ENCODE measurements at places on chromosomes 5 and 9.

- no peak for DNase-seq
Measured at GRCh38 chr5:171622010-171622409, 163.6 kb upstream of the SMIM23 start.

- no peak for DNase-seq
Measured at GRCh38 chr5:108641596-108641995, 106.1 kb upstream of the FER start.

DNA sequence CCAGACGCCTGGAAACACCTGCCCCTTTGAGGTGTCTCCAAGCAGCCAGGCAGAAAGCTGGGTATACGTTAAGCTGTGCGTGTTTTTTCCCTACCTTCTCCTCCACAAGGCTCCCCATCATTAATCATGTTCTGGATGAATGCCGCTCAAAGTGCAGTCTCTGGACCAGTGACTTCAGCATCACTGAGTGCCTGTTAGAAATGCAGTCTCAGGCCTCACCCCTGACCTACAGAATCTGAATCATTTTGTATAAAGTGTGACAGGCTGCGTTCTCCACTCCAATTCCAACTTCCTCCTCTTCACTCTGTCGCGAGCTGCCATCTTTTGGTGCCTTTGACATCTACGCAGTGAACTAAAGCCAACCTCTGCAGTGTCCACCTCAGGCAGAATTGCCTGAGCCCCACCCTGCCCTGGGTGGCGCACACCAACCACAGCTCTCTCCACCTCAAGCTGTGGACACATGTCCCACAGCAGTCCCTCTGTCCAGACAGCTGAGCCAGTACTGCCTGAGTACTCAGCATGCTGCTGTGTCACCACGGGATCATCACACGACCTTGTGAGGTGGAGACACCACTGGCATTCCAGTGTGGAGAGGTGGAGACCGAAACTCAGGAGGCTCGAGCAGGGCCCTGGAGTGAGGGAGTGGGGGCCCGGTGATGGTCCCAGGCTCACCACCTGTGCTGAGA is 14.2 kb downstream of the PTPN3 start:
- DNase-seq = no peak

DNA sequence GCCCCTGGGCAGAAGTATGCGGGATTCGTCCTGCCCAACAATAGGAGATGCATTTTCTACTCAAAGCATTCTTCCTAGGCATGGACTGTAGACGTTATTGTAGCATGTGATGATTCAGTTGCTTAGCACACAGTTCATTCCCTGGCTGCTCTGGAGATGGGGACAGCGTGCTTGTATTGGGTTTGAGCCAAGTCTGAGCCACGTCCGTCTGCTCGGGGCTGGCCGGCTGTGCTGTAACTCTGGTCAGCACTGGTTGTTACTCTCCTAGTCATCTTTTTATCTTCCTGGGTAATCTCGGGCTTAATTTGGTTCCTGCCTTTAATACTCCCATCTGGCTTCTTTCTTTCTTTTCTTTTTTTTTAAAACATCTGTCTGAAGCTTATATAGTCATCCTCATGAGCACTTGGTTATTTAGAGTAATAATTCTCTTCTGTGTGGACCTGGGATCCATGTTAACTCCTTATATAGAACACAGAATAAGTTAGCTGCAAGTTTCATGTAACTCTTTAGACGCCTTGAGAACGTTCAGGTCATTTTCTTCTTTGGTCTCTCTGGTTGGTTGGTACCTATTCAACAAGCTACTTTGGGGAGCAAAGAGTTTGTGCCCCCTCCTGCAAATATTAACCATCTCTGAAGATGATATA is 118.8 kb upstream of the RPS23 start:
- no peak for DNase-seq

DNA sequence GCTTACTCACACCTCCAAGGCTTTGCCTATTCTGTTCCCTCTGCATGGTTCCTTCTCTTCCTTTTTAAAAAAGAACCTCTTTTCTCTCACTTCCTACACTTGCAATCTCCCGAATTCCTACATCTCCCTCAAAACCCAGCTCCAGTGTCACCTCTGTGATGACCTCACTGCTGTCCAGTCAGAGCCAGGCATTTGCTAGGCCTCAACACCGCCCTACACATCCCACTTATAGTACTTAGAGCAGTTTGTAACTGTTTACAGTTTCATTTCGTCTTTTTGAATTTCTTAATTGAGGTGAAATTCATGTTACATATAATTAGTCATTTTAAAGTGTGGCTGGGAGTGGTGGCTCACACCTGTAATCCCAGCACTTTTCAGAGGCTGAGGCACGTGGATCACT is 30.8 kb downstream of the CD14 start:
- DNase-seq = no peak

DNA sequence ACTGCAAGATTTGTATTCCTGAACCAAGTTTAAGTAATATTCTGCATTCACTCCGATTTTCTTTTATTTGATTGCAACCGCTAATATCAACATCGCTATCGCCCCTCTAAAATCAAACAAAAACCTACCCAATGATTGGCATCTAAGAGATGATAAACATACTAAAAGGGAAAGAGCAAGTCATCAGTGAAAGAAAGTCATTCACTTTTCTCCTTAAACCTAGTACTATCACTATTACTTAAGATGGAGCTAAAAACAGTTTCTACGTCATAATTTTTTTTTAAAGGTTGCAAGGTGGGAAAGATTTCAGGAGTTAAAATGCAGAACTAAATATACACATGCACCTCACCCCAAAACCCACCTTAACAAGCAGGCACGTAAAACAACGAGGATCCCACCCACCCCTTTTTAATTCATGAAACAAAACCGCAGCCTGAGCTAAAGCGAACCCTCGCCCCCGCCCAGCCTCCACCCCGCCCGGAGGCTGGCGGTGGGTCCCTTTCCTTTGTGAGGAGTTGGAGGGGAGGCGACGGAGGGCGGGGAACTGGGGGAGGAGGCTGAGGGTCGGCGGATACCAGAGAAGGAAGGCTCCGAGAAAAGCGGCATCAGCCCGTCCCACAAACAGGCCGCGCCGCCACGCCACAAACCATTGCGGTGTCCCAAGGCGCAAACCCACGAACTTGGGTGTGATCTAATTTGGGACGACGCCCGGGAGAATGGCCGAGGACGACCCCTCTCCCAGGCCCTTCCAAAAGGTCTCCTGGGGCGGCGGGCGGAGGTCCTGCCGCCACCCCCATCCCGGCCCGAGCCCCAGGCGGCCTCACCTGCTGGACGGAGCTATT is 861 bp downstream of the UBQLN1 start:
- DNase-seq = peak; percentile 31

- DNase-seq = no peak
Measured at GRCh38 chr9:116504081-116504480, 183.0 kb upstream of the TRIM32 start.

- peak; percentile 12 for DNase-seq
Measured at GRCh38 chr9:104750185-104750767, 2.8 kb downstream of the NIPSNAP3A start.

GRCh38 chr9:95511952-95512708 is 4.6 kb downstream of the PTCH1 start:
- DNase-seq = no peak

GRCh38 chr5:100004969-100005368 is 530.2 kb upstream of the FAM174A start:
- no peak for DNase-seq

DNA sequence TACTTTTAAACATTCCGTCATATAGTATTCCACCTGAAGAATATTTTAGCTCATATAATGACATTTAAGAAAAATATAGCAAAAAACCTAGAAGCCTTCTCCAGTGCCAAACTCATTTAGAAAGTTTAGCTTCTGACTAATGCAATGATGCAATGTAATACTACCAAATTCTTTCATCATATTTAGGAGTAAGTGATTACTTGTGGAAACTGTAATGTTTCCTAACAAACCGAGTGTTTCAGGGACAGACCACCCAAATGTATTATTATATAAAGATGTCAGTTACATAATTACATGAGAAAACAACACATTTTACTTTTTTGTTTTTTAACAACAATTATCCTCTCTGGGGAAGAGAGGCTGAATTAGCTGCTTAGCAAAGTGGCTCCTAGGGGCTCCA is 316.2 kb downstream of the ARL15 start:
- no peak for DNase-seq

DNA sequence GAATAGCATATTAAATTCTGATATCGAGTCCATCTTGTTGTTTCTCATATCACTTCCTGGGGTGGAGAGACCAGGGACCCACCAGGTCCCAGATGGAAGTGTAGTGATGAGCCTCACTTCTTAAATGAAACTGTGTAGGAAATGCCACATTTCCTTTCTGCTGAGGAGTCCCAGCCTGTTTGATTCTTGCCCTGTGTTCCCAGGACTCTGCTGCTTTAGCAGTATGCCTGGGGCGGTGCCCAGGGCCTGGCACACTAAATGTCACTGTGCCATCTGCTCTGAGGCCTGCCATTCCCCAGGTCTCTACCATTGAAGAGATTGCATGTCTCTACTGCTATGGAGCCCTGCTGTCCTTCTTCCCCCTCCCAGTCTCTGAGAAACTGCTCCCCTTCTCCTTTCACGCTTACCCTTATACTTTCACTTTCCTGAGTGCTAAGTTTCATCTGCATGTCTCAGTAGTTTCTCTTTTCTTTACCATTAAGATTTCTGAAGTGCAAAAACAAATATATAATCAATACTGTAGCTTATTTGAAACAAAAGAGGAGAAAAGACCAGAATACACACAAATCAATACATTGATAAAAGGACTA is 260.4 kb downstream of the GABRB2 start:
- no peak for DNase-seq

- no peak for DNase-seq
Measured at GRCh38 chr9:80615964-80616363, 1044.2 kb downstream of the TLE4 start.

GRCh38 chr5:111834926-111835599 is 78.1 kb upstream of the NREP start:
- no peak for DNase-seq

DNA sequence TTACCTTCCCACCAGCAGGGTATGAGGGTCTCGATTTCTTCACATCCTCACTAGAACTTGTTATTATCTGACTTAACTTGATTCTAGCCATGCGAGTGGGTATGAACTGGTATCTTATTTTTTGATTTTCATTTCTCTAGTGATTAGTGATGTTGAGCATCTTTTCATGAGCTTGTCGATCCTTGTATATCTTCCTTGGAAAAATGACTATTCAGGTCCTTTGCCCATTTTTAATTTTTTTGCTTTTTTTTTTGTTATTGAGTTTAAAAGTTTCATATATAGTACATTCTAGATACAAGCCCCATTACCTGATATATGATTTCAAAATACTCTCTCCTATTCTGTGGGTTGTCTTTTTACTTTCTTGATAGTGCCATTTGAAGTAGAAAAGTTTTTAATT is 61.5 kb downstream of the PHF2 start:
- no peak for DNase-seq

- no peak for DNase-seq
Measured at GRCh38 chr5:165187815-165188214, 1682.4 kb downstream of the MAT2B start.

DNA sequence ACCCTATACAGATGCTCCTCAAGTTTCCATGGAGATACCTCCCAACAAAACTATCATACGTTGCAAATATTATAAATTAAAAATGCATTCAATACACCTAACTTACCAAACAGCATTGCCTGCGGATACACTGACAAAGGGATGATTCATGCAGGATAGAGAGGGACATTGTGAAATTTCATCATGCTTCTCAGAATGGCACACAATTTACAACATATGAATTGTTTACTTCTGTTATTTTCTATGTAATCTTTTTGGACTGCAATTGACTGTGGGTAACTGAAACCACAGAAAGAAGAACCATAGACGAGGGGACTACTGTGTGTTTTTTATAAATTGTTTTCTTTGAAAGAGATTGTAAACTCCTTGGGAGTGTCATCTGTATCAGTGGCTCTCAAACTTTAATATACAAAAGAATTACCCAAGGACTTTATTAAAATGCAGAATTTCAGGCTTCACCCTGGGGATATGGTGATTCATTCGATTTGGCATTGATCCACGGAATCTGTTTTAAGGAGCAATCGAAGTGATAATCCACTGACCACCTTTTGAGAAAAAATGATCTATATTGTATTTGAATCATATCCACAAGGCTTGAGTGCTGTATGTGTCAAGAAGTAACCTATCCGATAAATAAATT is 146.4 kb downstream of the SGCD start:
- no peak for DNase-seq

DNA sequence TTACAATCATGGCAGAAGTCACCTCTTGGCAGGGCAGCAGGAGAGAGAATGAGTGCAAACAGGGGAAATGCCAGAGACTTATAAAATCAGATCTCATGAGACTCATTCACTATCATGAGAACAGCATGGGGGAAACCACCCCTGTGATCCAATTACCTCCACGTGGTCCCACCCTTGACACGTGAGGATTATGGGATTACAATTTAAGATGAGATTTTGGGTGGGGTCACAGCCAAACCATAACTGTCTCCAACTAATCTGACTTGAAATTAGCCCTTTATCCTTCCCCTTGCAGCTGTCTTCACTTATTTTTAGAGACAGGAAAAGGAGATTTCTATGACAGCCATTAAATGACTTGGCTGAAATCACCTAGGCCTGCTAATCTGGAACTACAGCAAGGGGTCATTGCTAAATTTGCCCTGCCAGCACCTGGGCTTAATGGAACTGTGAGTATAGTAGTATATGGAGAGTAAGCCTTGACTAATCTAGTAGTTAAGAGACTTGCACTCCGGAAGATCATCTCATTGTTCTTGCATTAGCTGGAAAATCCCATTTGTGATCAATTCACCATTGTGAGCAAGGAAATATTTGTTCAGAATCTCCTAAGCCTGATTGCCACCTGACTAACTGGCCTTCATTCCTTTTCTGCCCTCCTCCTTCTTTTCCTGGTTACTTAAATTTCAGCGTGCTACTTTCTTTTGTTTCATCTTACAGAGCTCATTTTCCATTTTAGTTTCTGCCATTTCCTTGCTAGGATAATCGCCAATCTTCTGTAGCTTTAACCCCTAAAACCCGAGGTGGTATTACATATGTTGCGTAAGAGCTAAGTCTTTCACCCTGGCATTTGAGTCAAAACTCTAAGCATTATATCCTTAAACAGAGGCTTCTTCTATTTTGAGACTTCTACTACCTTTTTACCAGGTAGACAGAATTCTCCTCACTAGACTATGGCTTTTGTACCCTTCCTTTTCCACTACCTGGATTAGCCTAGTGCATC is 65.3 kb upstream of the RUSC2 start:
- DNase-seq = no peak

- DNase-seq = no peak
Measured at GRCh38 chr5:173025651-173026050, 30.5 kb upstream of the CREBRF start.

- DNase-seq = no peak
Measured at GRCh38 chr5:116423141-116423540, 151.5 kb downstream of the SEMA6A start.

- no peak for DNase-seq
Measured at GRCh38 chr5:60387051-60387440, 312.9 kb downstream of the DEPDC1B start.

- DNase-seq = no peak
Measured at GRCh38 chr5:27963050-27963783, 924.8 kb upstream of the CDH9 start.
